ENCODE measurements at places on chromosomes 12 and 14.

DNA sequence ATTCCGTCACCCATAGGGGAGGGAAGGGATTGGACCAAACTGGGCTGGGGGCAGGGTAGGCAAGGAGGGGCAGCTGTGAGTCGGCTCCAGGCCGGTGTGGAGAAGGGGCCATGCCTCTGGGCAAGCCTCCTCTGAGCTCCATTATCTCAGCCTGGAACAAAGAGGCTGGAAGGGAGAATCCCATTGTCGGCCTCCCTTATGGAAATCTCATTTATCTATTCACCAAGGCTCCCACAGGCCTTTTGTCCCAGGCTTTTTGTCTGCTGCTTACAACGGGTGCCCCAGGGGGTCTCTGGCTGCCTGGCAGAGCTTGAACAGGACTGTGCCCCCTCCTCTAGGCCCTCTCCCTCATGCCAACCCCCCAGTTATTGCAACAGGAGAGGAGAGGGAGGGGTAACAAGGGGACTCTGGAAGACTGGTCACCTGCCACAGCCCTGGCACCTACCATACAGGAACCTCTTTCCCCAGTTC is 19.5 kb downstream of the FIGNL2 start:
- DNase-seq, result no peak

DNA sequence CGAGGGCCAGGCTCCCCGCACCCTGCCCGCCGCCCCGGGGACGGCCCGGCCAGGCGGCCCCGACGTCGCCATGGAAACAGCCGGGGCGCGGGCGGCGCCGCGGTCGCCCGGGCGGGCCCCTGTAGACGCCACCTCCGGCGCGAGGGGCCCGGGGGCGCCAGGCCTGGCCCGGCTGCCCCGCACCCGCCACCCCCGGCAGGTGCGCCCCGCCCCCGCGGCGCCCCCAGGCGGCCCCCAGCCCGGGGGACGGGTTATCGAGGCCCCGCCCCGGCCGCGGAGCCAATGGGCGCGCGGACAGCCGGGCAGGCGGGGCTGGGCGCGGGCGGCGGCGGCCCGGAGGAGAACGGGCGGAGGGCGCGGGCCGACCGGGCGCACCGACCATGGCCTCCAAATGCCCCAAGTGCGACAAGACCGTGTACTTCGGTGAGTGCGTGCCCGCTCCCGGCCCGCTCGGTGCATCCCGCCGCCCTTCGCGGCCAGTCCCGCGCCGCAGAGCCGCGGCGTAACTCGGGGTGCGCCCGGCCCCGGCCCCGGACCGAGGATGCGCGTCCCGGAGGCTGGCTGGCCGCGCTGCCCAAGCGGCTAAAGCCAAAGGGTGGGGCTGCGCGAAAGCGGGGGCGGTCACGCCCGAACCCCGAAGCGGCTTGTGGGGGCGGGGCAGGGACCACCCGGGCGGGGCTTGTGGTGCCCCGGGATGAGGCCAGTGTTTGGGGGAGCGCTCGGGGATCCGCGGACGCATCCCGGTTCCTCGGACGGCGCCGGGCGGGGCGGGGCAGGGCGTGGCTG is at the start of gene CRIP2:
TSS of gene CRIP2 (plus strand) at position 339 of the 786 bp plus-strand sequence. CDS start at position 381, 42 bp downstream.
- peak; percentile 72 for DNase-seq

GRCh38 chr14:51595881-51596455 is 55.7 kb upstream of the FRMD6 start:
- DNase-seq, result no peak

DNA sequence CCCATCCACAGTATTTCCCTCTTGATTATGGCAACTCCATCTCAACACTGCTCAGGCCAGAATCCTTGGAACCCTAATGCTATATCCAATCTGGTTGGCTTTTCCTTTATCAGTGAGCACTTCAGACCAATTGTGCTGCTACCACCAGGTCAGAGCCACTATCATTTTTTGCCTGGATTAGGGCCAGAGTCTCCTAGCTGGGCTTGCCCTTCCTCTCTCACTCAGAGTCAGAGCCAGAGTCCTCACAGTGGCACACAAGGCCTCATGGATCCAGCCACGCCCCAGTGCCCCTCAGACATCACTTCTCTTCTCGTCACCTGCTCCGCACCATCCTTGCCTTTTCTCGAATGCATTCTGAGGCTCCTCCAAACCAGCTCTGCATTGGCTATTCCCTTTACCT is 211.1 kb downstream of the ANO6 start:
- DNase-seq, result no peak

DNA sequence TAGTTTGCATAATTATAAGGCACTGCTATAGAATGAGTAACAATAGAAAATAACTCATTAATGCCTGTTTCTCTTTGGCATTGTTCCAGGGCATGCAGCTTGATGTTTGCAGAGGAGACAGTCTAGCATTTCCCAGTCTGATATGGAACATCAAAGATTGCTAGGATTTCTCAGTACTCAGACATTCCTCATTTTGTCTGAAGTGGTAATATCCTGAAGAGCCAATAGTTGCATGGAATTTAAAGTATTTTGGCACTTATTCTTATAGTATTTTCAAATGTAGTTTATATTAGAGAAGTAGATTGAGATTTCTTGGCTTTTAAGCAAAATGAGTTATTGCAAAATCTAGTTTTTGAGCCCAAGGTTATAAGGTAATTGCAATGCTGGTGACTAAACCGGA is 337.3 kb upstream of the E2F7 start:
- DNase-seq, result no peak

- no peak for DNase-seq
Observed at GRCh38 chr12:42725809-42726208, 136.3 kb upstream of the PRICKLE1 start.

- no peak for DNase-seq
Observed at GRCh38 chr12:6219980-6220379, 19.8 kb downstream of the CD9 start.

- DNase-seq, result peak; percentile 38
Observed at GRCh38 chr12:101459642-101460346, 15.3 kb upstream of the SPIC start.

DNA sequence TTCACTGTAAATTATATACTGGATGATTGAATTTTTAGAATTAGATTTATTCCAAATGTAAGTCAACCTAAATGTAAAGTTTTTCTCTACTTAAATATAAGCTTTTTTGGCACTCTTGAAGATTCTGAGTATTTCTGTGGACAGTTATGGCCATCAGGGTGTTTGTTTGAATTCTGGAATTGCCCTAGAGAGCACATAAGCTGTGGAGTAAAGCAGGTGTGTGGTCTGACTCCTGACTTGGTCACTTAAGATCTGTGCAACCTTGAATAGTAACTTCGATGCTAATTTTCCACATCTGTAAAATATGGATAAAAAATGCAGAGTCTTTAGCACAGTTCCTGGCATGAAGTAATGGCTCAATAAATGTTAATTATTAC is 64.4 kb downstream of the FUT8 start:
- no peak for DNase-seq

- DNase-seq, result no peak
Observed at GRCh38 chr12:118307069-118307954, 65.4 kb downstream of the TAOK3 start.

DNA sequence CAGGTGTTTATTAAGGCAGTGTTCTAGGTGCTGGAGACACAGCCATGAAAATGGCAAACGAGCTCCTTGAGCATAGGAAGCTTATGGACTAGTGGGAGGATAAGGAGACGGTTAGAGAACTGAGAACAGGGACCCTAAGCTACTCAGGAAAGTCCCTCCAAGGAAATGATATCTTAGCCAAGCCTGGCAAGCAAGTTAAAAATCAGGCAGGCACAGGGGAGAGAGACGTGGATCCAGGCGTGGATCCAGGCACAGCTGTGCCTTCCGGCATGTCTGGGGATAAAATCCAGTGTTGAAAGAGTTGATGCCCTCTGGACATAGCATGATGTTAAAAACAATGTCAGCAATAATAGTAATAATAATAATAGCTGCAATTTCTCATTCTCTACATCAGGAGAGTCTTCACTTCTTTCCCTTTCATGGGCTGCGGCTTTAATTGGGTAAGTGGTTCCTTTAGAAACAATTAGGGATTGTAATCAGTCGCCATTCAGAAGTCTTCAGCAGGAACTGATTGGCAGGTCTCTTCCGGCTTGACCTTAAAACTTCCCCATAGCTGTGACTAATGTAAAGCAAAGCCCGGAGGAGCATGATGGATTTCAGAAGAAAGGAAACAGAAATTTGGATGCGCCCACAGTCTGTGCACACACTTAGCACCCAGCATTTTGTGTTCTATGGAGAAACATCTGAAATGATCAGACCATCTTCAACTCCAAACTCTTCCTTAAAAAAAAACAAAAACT is 230.2 kb downstream of the SLC41A2 start:
- no peak for DNase-seq

GRCh38 chr14:52012635-52013034 is 23.3 kb downstream of the RTRAF start:
- DNase-seq, result peak; percentile 37

DNA sequence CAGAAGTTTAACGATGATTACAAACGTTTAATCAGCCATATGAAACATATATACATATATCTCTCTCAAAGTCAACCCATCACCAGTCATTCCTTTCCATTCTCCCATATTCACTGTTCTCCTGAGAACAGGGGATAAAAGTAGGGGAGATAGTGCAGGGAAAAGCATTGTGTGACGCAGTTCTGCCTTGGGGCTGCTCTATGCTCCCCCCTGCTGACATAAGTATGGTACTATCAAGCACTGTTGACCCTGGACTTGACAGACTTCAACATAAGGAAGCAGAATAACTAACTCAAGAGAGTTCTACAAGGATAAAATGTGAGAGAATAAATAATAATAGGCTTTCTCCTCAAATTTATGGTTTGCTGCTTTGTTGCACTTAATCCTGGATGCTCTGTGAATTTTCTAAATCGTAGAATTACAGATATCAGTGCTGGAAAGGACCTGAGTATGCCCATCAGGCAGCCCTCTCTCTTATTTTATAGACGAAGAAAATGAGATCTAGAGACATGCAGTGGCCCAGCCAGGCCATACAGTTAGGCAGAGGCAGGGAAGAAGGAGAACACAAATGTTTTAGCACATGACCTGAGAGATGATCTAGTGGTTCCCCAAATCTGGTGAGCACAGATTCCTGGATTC is 87.2 kb downstream of the SCN8A start:
- DNase-seq, result peak; percentile 47

- DNase-seq, result no peak
Observed at GRCh38 chr14:26067786-26068459, 529.9 kb downstream of the NOVA1 start.

- DNase-seq, result no peak
Observed at GRCh38 chr14:81801921-81802320, 268.3 kb upstream of the SEL1L start.

- no peak for DNase-seq
Observed at GRCh38 chr12:34219046-34219770, 196.9 kb downstream of the ALG10 start.

GRCh38 chr14:54785778-54786770 is 116.6 kb downstream of the GCH1 start:
- DNase-seq, result no peak

DNA sequence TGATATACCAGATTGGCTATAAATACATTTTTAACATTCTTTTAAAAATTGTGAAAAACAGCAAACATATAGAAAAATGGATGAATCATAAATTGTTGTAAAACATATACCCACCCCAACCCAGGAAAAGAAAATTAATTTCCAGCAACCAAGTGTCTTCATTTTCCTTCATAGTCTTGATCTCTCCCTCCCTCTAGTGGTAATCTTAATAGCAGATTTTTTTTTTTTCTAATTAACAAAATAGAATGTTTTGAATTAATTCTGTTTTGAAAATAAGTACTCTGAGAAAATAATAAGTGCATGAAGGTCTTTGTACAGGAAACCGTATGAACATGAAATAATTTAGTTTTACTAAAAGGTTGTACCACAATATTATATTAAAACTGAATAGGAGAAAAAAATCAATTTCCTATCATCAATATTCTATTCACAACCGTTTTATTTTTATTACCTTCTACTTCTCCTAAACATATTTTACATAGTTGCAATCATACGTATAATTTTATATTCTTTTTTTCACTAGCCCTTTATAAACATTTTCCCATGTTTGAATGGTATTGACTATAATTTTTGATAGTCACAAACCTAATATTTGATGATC is 7.0 kb downstream of the ETNK1 start:
- no peak for DNase-seq

GRCh38 chr12:18066666-18067065 is 23.3 kb downstream of the RERGL start:
- DNase-seq, result no peak

- no peak for DNase-seq
Observed at GRCh38 chr12:49540229-49541139, 1.7 kb downstream of the KCNH3 start.

DNA sequence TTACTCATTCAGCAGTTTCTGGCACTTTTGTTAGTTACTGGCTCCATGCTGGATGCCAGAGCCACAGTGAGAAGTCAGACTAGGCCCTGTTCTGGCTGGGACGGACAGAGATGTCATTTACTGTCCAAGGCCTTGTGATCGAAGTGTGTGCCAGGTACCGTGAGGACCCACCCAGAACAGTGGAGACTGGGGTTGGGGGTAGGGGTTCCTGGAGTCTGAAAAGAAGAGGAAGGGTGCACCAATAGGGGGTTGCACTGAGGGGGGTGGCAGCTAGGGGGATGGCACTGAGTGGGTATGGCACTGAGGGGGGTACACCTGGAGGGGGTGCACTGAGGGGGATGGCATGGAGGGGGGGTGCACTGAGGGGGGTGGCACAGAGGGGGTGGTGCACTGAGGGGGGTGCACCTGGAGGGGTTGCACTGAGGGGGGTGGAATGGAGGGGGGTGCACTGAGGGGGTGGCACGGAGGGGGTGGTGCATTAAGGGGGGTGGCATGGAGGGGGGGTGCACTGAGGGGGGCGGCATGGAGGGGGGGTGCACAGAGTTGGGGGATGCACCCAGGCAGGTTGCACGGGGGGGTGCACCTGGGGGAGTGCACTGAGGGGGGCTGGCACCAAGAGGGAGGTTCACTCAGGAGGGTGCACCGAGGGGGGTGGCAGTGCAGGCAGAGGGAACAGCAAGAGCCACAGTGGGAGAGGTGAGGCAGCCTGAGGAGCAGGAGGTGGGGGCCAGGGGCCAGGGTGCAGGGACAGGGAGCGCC is 10.6 kb upstream of the CYP46A1 start:
- peak; percentile 36 for DNase-seq

GRCh38 chr12:52076811-52077210 is 2.7 kb upstream of the SMIM41 start:
- no peak for DNase-seq

DNA sequence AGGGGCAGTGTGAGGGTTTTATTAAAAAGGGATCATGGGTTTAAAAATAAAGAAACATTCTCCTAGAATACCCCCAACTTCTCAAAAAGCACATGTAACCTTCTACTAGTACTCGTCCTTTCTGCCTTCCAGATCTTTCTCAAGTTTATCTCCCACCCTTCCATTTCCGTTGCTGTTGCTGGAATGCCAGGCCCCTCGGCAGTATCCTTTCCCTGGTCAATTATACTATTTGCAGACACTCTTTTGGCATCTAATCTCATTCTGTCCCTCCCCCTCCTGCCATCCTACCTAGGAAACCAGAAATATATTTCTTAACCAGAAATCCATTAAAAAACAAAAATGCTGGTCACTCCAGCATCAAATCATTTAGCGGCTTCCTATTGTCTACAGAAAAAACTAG is 198.2 kb upstream of the ATP2B1 start:
- DNase-seq, result no peak

- no peak for DNase-seq
Observed at GRCh38 chr14:25520821-25521220, 470.9 kb upstream of the STXBP6 start.
